ENCODE measurements at places on chromosomes 5 and 9. TPM values are rescaled to one million over a fixed set of nuclear protein-coding genes. Genes with fewer than 3 reads are reported as not detected.

Gene SLC34A1
- not detected for polyA plus RNA-seq

Gene DAPK1
- 12.6 TPM for polyA plus RNA-seq

Gene ARID3C
- not detected for polyA plus RNA-seq

Gene CDKN2B
- 25.9 TPM for polyA plus RNA-seq

Gene GMCL2
- not detected for polyA plus RNA-seq

Gene TTC1
- 165 TPM for polyA plus RNA-seq

Gene IFNA21
- not detected for polyA plus RNA-seq

Gene SMIM3
- 1.7 TPM for polyA plus RNA-seq

Gene NEUROG1
- not detected for polyA plus RNA-seq

Gene SPATA31C1
- polyA plus RNA-seq = not detected

Gene PCDHA9
- 0.16 TPM for polyA plus RNA-seq

Gene UBE2QL1
- polyA plus RNA-seq = 32.3 TPM

Gene ADCY2
- polyA plus RNA-seq = 5.6 TPM

All from Purkinje cell (primary cell).